ENCODE measurements at places on chromosomes 6 and 20.

- DNase-seq: no peak
These were observed 36.5 kb upstream of the BCLAF1 start for GRCh38 chr6:136326038-136326553.

DNA sequence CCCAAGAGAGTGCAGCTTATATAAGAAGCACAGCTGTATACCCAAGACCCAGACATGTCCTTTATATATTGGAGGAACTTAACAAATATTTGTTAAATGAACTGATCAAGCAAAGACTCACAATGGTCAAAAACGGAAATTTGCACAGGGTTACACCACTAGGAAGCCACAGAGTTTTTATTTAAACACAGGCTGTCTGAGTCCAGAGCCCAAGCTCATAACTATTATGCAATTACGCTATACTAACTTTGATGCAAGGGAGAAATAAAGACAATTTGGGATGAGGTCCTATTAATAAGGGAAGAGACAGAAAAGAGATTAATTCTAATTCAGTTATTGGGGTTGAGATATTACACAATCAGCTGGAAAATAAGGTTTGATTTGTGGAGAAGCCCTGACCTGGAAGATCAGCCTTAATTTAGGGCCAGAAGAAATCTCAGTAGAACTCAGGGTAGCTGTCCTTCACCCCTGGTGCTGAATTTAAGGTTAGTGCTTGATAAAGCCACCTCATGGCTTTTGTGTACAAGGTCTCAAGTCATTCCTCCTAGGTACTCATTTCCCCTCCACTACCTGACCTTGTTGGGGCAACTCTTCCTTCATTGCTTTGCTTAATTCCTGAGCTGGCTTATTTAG lies 10.5 kb upstream of the ZNF334 start:
- DNase-seq: no peak

DNA sequence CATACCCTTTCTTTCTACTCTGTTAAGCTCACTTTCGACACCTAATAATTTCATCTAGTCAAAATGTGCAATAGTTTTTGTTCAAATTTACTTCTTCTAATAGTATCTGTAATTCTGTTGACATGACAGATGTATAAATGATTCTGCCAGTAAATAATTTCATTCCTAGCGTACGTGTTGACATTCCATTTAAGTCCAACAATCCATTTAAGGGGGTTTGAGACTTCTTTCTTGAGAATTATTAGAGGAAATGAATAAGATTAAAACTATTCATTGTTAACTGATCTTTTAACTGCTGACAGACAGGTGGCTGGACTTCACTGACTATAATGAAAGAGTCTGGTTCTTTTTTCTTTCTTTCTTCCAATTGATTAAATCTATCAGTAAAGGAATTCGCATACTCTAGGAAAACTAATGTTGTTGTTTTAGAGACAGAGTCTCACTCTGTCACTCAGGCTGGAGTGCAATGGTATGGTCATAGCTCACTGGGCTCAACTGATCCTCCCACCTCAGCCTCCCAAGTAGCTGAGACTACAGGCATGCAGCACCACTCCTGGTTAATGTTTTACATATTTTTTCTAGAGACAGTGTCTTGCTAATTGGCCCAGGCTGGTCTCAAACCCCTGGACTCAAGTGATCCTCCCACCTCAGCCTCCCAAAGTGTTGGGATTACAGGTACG lies 55.9 kb downstream of the MAP3K5 start:
- no peak for DNase-seq

GRCh38 chr6:168052291-168052891 lies 26.6 kb downstream of the FRMD1 start:
- DNase-seq: no peak

GRCh38 chr6:71965404-71965803 lies 79.1 kb downstream of the RIMS1 start:
- no peak for DNase-seq

- DNase-seq: no peak
These were observed 185.2 kb upstream of the TAB2 start for GRCh38 chr6:149132336-149132735.

DNA sequence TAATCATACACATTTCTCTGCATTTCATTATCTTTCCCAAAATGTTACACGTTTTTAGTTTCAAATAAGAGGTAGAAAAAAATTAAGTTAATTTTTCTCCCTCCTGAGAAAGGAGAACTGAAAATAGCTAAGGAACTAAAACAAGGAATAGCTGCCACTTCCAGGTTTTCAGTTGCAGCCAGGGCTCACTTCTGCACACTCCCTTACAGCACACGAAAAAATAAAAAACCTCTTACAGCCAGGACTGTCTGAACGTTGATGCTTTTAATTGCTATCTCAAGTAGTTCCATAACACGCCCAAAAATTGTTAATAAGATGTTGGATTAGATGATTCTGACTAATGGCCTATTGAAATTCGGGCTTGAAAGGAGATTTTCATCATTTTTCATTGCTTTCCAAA lies 153.7 kb upstream of the THBS2 start:
- DNase-seq: no peak

- no peak for DNase-seq
These were observed 463.1 kb downstream of the EPM2A start for GRCh38 chr6:145272246-145272645.

DNA sequence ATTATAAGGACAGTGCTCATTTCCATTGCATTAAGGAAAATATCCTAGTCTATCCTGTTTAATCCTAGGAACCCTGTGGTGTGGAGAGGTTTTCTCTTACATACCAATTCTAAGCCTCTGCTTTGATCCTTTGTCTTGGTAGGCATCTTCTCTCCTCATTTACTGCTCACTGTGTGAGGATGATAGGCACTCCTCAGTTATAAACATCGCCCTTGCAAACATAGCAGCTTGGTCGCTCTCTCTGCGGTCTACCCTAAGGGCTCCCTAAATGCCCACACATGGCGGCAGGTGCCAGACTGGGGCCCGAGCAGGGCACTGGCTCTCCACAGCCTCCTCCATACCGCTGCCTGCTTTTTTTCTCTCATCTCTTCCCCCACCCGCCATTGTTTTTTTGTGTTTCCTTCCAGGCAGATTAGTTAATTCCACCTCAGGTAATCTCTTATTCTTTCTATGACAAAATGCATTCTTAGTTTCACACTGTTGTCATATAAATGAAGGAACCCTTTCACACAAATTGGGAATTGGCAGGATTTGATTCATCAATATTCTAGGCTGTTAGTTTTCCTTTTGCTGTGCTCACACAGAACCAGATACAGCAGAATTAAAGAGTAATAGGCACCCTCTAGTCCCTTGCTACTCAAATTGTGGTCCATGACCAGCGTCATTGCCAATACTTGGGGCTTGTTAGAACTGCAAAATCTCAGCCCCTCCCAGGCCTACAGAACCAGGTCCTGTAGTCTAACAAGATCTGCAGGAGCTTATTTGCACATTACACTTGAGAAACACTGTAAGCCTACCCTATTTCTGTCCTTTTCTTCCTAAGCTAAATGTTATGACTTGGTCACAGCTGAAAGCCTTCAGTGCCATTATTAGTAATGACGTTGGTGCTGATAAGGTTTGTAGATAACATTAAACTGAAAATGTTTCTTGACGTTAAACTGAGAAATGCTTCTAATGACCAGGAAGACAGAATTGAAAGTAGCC lies 36.3 kb downstream of the CARMIL1 start:
- no peak for DNase-seq

- no peak for DNase-seq
These were observed 52.4 kb downstream of the LY86 start for GRCh38 chr6:6640926-6641325.

- DNase-seq: no peak
These were observed 470.8 kb upstream of the ZNF337 start for GRCh38 chr20:26167499-26167898.

DNA sequence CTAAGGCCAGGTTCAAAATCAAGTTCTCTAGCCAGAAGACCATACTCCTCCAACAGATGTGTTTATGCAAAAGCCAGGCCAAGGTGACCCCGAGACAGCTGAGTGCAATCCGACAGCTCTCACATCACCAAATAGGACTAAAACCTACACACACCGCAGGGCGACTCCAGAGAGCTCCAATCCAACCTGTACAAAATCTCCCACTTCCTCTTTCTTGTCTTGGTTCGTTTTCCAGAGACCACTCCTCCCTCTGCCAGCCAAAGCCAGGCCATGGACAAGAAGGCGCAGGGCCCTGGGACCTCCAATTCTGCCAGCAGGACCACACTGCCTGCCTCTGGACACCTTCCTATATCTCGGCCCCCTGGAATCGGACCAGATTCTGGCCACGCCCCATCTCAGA lies 11.5 kb upstream of the NOP56 start:
- DNase-seq: no peak

- DNase-seq: no peak
These were observed 65.1 kb upstream of the CDH4 start for GRCh38 chr20:61186771-61187472.

- peak; percentile 21 for DNase-seq
These were observed 35.4 kb upstream of the SYNCRIP start for GRCh38 chr6:85678026-85678601.

GRCh38 chr6:4703382-4703781 lies 72.8 kb upstream of the CDYL start:
- DNase-seq: no peak

GRCh38 chr6:14455876-14456648 lies 338.5 kb downstream of the CD83 start:
- no peak for DNase-seq

DNA sequence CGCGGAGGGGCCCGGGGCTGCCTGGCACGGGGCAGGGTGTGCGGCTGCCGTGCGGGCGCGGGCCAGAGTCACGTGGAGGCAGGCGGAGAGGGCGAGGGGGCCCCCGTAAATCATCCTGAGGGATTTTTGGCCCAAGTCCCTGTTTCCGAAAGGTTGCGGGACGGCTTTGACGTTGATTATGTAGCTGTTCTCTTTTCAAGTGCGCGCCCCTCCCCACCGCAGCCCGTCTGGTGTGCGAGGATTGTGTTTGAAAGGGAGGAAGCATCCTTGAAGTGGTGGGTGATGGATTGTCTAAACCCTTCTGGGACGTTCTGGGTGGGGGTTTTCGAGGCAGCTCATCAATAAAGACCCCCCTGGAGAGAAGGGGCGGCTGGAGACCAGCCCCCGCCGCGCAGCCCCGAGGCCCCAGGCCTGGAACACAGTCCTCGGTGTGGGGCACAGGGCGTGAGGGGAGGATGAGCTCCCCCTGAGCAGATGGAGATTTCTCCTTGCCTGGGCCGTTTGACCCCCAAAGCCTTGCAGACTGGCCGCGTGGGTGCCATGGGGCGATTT lies 7.0 kb upstream of the FOXF2 start:
- no peak for DNase-seq

- DNase-seq: no peak
These were observed 14.9 kb downstream of the PLN start for GRCh38 chr6:118562959-118563358.

GRCh38 chr20:55271371-55271770 lies 733.9 kb downstream of the CBLN4 start:
- no peak for DNase-seq

- DNase-seq: no peak
These were observed 323.9 kb downstream of the ZFAND3 start for GRCh38 chr6:38143191-38144150.

DNA sequence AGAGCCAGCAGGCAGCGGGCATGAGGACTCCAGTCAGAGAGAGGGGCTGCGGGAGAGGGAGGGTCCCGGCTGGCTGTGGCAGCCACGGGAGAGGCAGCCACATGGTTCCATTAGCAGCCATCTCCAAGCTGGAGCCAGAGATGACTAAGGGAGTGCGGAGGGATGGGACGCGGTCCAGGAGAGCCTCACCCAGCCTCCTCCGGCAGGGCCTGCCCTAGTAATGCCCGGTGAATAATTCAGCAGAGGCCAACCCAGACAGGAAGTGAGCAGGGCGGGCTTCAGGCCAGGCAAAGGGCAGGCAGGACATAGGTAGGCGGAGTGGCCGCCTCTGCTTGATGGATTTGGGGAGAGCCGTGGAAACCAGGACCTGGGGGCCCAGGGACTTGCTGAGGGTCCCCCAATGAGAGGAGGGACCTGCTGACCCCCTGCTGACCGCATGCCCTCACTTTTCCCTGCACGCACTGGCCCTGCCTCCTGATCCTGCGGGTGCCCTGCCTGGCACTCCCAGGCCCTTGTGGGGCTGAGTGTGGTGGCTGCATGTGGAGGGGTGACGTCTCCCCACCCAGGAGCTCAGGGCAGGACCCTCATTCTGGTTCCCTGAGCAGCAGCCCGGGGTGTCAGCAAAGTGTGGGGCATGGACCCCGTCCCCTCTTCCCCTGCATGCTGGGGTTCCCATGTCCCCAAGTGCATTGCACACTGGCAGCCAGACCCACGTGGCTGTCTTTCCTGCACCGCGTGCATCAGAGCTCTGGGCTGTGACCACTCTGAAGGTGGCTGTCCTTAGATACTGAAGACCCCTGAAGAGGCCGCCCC lies 51.8 kb upstream of the SLCO4A1 start:
- no peak for DNase-seq

GRCh38 chr20:6784210-6784631 lies 16.7 kb downstream of the BMP2 start:
- DNase-seq: no peak

GRCh38 chr6:44133003-44133931 lies 5.9 kb downstream of the TMEM63B start:
- no peak for DNase-seq

GRCh38 chr6:130426066-130426721 lies 60.4 kb downstream of the TMEM200A start:
- DNase-seq: no peak

GRCh38 chr6:92352130-92352529 lies 1067.2 kb downstream of the EPHA7 start:
- DNase-seq: no peak

- DNase-seq: no peak
These were observed 112.9 kb upstream of the JAG1 start for GRCh38 chr20:10786678-10787077.
